Activated CD8-positive, alpha-beta T cell treated with anti-CD3 and anti-CD28 coated beads for 36 hours (primary cell): ENCODE measurements at places on chromosomes 2 and 18.

GRCh38 chr18:8517276-8517675 lies 92.0 kb upstream of the RAB12 start:
- DNase-seq = no peak

GRCh38 chr2:69097148-69097610 lies 84.2 kb downstream of the ANTXR1 start:
- no peak for DNase-seq

DNA sequence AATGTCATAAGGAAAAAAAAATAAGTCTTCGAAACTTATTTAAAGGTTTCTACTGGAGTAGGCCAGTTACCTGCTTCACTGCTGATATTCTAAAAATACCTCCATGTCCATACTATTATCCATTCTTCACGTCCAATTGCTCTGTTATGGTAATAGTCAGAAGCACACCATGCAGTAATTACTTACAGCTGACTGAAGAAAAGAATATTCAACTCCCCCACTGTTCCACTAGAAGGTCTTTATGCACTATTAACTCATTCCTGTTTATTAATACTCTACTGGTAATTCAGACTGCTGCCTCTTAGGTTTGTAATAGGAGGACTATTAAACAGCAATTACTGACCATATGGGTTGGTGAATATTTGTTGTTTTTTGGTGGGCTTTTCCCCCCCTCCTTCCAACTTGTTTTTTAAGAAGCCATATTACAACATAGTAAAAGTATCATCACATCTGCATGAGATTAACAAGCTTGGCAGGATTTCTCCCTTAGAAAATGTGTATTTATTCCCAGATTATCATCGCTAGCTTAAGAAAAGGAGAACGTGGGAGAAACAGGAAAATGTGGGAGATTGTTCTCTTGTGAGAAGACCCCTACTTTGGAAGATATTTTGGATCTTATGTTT lies 806.4 kb upstream of the FANCL start:
- DNase-seq = no peak

DNA sequence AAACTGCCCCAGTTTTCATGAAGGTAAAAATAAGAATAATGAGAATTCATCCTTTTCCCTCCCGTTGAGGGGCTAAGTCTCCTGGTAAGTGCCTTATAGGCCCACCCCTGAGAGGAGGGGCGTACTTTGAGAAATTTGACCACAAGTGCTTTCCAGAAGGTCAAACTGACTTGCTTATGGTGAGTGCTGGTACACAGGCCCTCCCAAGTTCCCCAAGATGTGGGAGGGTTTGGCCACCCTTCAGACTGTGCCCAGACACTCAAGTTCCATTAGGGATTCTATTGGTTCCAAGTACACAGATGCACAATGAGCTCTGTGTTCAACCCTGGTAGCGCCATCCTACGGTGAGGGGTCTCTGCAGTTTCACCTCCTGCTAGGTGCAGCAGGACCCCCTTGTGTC lies 205.1 kb downstream of the CTIF start:
- DNase-seq = no peak

DNA sequence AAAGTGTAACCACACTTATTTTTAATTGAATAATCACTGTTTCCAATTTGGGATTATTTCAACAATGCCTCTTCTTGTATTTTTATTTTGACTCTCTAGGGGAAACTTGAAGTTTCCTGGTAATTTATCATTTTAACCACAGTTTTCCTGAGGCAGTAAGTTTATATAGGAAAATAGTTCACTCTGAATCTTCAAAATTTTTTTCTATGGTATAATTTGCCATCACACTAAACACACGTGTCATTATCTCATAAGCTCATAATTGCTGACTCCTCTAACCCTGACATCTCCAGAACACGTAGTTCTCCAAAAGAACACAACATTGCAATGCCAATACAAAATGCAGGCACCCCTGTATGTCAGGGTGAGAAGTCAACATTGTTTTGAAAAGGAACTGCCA lies 102.2 kb upstream of the FZD7 start:
- DNase-seq = no peak

- no peak for DNase-seq
Measured at GRCh38 chr2:177797808-177798207, 274.8 kb downstream of the PDE11A start.

GRCh38 chr18:55334875-55335274 lies 253.1 kb downstream of the TCF4 start:
- DNase-seq = no peak

GRCh38 chr2:172279813-172280212 lies 147.6 kb upstream of the ITGA6 start:
- DNase-seq = no peak

DNA sequence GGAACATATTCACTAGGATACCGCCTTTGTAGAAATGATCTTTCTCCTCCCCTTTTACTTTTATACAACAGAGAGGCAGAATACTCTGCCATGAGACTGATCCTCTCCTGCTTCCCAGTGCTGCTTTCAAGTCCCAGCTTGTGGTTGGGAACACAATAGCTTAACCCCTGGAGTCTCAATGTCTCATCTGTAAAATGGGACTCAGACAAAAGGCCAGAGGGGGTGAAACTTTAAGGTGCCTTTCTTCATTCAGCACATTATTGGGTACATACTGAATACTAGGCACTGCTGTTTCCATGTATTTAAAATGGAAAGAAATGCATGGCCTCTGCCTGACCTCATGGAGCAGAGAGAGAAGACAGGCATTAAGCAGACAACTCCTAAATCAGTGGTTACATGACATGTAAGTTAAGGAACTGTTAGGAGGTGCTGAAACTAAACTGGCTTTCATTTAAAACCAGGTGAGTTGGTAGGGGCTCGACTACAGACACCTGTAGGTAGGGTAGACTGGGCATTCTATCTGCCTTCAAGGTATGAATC lies 53.8 kb downstream of the MAP4K4 start:
- no peak for DNase-seq

- no peak for DNase-seq
Measured at GRCh38 chr2:205484764-205485163, 197.5 kb upstream of the NRP2 start.

DNA sequence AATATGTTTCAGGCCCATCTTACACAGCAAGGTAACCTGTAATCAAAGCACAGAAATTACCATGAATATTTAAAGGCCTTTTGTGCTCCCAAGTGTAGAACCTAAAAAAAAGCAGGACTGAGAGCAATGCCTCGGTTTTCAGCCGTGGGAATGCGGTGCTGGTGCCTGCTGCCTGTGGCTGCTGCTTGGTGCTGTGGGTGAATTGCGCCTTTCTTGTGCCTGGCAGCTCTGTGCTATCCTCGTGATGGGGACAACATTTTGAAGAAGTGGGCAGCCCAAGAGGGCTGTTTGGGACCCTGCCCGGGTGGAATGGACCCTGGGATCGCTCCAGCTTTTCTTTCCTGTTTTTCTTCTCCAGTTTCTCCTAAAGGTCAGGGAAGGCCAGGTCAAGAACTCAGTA lies 91.2 kb downstream of the ASAP2 start:
- DNase-seq = no peak

- no peak for DNase-seq
Measured at GRCh38 chr18:75167759-75168618, 41.0 kb downstream of the PTGR3 start.

- no peak for DNase-seq
Measured at GRCh38 chr2:235168174-235168979, 216.6 kb downstream of the SH3BP4 start.

GRCh38 chr2:43576981-43577892 lies 18.6 kb downstream of the THADA start:
- peak; percentile 40 for DNase-seq

DNA sequence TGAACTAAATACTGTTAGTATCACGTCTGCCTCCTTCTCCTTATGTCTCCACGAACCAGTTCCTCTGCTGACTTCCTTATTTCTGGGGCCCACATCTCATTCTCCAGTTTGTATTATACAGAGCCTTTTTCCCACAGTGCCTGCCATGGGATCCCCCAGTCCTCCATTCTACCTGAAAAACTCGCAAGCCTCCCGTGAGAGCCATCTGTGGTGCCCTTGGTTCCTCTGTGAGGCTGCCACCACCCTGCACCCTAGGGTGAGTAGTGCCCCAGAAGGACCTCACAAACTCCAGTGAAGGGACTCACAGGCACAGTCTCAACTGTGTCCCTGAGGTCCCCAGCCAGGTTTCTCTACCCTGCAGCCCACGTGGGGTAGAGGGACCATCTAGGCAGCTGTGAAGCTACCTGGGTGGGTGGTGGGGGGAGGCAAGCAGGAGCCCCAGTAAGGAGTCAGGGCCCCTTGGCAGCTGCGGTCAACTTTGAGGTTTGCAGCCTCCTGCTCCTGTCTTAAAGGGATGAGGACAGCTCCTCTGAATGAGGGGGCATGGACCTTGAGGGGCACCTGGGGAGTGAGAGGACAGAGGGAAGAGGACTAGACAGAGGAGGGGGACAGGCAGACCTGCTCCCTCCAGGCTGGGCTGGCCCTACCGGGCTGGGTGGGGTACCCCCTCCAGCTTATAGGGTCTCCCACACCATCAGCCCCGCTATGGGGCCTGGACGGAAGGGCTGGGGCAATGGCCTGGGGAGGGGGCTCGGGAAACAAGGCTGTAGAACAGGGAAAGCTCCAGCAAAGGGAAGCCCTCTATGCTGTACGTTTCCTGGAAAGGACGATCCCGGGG lies 1.0 kb downstream of the PSTPIP2 start:
- peak; percentile 53 for DNase-seq

GRCh38 chr2:229296016-229296415 lies 24.9 kb upstream of the PID1 start:
- DNase-seq = no peak

DNA sequence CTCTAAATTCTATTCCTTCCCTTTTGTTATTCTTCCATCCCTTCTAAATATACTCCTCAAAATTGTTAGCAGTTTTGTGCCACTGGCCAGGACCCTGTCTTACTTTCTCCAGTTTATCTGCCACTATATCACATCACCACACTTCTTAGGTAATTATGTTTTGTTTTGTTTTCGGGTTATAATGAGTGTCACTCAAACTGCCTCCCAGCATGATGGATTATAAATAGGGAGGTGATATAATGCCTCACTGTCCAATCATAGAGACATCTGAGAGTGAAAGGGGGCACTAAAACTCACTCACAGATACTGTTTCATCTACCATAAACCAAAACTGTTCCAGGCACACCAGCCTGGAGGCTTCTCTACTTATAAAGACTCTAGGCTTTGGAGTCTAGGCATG lies 3.5 kb downstream of the RSAD2 start:
- no peak for DNase-seq

- DNase-seq = no peak
Measured at GRCh38 chr2:173990970-173991819, 26.0 kb upstream of the SP3 start.

DNA sequence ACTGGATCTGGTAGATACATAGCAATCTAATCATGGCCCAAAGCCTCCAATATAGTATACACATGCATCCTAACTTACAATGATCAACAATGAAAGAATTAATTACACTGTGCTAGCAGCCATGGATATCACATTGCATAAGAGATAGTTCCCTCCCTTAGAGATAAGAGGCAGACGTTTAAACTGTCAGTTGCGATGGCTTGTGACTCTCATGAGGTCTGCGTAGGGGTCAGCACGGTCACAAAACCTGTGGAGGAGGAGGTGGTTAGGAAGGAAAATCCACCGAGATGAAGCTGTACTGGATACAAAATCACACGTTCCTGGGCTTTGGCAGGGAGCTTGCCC lies 800 bp upstream of the RALB start:
- DNase-seq = no peak

DNA sequence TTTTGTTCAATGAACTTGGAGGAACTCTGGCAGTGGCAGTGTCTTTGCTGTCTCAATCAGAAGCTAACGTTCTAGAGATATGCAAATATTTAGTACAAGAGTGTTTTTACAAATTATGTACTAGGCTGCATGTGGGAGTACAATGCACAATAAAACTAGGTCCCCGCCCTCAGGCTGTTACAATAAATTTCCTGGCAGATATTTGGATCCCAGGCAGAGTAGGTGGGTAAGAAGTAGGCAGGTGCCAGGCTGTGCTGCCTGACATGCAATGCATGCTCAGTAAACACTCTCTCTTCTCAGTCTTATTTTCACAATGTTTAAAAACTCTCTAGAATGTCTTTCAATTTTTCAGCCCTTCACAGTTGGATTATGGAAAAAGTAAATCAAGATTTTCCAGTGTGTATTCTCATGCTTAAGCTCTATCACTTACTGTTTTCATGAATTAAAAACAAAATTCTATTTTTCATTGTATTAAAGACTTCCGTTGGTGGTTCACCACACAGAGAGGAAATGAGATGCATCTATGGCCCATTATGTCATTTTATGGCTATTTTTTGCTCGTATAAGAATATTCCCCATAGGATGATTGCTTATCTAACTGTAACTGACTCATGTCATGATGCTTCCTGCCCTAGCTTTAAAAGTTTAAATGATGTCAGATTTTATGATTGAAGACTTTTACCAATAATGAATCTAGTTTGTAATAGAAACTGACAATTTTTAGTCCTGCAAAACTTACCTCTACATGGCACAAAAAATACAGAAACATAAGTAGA lies 346.1 kb downstream of the RND3 start:
- no peak for DNase-seq

- DNase-seq = no peak
Measured at GRCh38 chr2:219125886-219126270, 34.7 kb downstream of the NHEJ1 start.

GRCh38 chr2:39730685-39731302 lies 48.3 kb downstream of the THUMPD2 start:
- no peak for DNase-seq

- no peak for DNase-seq
Measured at GRCh38 chr2:71926089-71926447, 221.6 kb downstream of the CYP26B1 start.

GRCh38 chr2:224401641-224402342 lies at the start of gene FAM124B:
Gene FAM124B, minus strand, starts transcription at chr2:224402107. Its CDS starts 339 bp downstream, at chr2:224401768.
- DNase-seq = peak; percentile 47

- DNase-seq = no peak
Measured at GRCh38 chr18:73040247-73040646, 172.5 kb upstream of the NETO1 start.

- DNase-seq = no peak
Measured at GRCh38 chr2:1613731-1614354, 130.5 kb downstream of the PXDN start.

- no peak for DNase-seq
Measured at GRCh38 chr2:236082061-236082460, 86.1 kb downstream of the GBX2 start.

DNA sequence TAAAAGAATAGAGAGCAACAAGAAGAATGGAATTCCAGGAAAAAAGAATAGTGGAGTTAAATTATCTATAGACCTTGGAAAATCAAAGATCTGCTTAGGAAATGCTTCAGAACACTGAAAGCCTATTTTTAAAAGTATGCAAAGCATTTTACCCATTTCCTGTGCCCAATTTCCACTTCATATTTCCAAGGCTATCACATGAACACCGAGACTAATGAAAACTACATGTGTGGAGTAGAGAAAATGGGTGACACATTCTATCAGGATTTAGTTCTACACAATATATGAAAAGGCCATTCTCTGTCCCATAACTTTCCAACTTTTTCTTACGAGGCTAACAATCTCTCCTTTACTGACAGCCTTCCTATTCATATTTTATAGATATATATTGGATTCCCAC lies 279.4 kb downstream of the CCDC178 start:
- no peak for DNase-seq

GRCh38 chr2:237731663-237732062 lies 66.9 kb upstream of the RBM44 start:
- peak; percentile 76 for DNase-seq
